ENCODE measurements at places on chromosomes 2 and 18. TPM values are rescaled to one million over a fixed set of nuclear protein-coding genes. Genes with fewer than 3 reads are reported as not detected.
A peak's percentile ranks its signal among the peaks of the same experiment; 100 is the strongest.

GRCh38 chr2:175234650-175235049, 53.1 kb upstream of the ATP5MC3 start:
- no peak for DNase-seq

- no peak for DNase-seq
Observed at GRCh38 chr2:192002418-192002817, 155.5 kb upstream of the CAVIN2 start.

DNA sequence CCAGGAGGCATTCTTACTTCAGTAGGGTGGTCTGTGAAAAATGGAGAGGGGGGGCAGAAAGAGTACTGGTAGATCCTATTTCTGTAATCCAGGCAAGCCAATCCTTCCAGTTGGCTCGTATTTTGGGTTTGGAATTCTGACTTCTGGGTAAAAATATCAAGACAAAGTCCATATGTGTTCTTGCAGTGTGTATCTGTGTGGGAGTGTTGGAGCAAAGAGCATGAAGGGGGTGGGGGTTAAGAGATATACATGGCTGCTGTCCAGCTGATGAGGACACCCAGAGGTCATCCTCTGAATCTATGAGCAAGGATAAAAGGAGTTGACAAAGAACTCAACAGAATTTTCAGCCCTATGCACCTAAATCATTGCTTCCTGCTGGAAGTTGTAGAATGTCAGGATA, 375.8 kb upstream of the PIK3C3 start:
- DNase-seq: peak; percentile 6

Gene C2orf74
- total RNA-seq: 11.5 TPM

Gene ARMC9
- 51.6 TPM for total RNA-seq

Gene IAH1
- total RNA-seq: 29.4 TPM

Data from lung (tissue), 17 donors.